ENCODE measurements at places on chromosomes 13 and 19.

- DNase-seq: no peak
These were observed 695 bp upstream of the PRR36 start for GRCh38 chr19:7874897-7875273.

GRCh38 chr19:35224681-35225571 is 3.6 kb downstream of the FAM187B start:
- no peak for DNase-seq

GRCh38 chr13:79917628-79918027 is 423.3 kb downstream of the SPRY2 start:
- DNase-seq: no peak

GRCh38 chr13:42798118-42798517 is 16.7 kb downstream of the FAM216B start:
- no peak for DNase-seq

GRCh38 chr19:6925386-6925785 is 38.0 kb downstream of the ADGRE1 start:
- DNase-seq: no peak

GRCh38 chr13:106478116-106478515 is 57.3 kb downstream of the EFNB2 start:
- DNase-seq: no peak

GRCh38 chr13:51958217-51958547 is 53.1 kb downstream of the ATP7B start:
- DNase-seq: no peak

GRCh38 chr19:46812977-46813838 is 24.8 kb upstream of the SLC1A5 start:
- DNase-seq: no peak
